ENCODE measurements at places on chromosomes 5 and 9.

DNA sequence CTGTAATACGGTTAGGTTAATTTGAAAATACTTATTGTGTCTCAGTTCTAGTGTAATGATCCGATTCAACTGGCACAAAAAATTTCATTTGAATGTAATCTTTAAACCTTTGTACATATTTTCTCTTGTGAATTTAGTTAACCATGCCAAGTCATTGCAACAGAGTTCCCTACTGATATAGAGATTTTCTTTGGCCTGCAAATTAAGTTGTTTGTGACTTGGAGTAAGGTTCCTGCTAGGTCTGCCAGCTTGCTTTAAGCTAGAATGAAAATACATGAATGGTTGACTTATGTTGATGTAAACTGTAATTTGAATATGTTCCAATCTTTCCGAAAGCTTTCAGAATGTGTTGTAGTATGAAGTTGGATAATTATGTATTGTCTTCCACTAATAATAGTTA, 1004.1 kb upstream of the EDIL3 start:
- DNase-seq, result no peak

- DNase-seq, result no peak
Measured at GRCh38 chr5:134101686-134102439, 12.6 kb upstream of the TCF7 start.

DNA sequence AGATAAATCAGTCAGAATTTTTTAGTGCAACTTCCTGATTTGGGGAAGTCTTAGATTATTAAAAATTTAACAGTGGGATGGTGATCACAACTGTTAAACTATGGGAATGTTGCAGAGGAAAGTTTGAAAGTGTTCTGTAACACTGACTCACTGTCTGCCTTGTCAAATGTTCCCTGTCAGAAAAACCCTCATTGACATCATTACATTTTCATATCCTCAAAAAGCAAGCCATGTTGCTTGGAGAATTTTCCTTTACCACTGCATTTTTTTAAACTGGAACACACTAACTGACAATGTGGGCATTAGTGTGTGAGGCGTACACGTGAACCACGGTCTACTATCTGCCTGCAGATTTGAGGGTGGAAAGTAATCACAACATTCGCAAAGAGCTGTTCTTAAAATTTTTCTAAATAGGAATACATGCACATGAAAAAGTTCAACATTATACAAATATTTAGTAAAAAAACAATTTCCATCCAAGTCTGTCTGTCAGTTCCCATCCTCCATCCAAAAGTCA, 28.6 kb upstream of the IL7R start:
- no peak for DNase-seq

DNA sequence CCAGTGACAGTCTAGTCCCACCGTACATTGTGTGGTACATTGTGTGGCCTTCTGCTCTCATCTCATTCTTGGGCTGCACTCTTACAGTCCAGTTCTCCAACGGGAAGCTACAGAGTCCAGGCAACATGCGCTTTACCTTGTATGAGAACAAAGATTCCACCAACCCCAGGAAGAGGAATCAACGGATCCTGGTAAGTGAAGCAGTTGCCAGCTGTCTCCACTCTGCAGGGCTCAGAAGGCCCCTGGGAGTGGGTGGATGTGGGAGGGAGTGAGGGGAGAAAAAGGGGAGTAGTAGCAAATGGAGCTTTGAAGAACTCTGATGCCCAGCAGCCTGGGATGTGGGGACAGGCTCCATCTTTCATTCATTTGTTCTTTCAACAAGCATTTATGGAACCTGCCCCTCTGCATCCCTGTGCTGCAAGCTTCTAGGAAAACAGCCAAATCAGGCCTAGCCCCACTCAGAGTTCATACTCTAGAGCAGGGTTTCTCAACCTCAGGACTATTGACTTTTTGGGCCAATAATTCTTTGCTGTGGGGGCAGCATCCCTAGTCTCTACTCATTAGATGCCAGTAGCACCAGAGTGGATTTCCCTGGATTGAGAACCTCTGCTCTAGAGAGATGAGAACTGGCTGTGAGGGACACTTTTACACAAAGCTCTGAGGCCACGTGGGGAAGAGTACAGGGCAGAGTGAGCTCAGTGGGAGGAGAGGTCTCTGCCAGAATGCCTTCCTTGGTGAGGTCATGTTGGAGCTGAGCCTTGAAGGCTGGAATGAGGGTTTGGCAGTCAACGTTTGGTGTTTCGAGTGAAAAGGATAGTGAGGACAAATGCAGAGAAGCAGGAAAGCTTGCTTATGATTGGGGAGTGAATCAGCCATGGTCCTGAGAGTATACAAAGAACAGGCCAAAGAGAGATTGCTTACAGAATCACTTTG, 1.1 kb downstream of the POLR1E start:
- peak; percentile 29 for DNase-seq

- DNase-seq, result no peak
Measured at GRCh38 chr5:58641533-58641932, 58.7 kb downstream of the RAB3C start.

GRCh38 chr9:107049046-107049802, 186.3 kb downstream of the ZNF462 start:
- no peak for DNase-seq

DNA sequence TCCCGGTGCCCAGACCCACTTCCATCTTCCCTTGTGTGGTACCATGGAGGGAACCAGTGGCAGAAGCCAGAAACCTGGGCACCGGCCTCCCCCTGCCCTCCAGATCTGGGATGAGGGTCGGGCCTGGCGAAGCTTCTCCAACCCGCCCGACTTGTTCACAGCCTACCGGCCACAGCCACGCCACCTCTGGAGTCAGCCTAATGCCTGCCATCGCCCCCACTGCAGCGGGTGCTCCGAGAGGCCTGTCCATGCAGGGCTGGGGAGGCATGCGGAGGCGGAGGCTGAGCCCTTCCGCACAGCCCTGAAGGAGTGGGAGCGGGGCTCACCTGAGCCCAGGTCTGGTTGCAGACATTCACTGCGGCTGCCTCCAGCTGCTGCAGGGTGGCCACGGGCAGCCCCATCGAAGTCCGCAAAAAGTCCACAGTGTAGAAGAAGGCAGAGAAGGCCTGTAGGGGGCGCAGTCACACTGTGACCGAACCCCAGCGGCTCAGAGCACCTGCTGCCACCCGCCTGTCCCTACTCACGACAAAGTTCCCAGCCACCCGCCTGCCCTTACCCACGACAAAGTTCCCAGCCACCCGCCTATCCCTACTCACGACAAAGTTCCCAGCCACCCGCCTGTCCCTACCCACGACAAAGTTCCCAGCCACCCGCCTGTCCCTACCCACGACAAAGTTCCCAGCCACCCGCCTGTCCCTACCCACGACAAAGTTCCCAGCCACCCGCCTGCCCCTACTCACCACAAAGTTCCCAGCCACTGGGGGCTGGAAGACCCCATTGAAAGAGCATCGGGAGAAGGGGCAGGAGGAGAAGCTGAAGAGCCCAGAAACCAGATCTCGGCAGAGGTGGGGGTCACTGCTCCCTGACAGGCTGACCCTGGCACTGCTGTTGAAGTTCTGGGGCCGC, 3.8 kb upstream of the NPDC1 start:
- peak; percentile 11 for DNase-seq

DNA sequence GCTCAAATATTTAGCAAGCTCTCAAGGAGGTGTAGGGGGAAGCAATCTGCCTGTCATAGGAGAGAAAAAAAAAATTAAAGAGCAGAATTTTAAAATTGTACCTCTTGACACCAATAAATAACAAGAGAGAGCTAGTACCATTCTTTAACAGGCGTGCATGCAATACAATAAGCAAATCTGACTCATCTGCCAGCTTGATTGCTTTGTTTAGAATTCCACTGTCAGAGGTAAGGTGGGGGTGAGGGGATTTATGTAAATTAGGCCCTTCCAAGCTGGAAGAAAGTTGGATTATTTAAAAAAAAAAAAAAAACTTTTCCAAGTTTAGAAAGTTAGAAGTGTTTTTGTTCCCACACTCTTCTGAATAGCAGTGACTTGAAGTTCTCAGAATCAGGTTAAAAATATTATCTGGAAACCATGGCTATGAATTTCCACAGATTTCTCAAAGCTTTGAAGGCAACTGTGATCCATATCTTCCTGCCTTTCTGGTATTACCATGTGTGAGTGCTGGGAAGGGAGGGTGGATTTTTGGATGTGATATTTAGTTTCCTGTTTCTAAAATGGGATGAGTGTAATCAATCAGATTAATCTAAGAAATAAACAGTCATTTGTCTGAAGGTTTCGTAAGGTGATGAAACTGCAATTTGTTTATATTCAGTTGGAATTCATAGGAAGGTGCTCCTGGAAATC, 477.5 kb downstream of the TLE4 start:
- no peak for DNase-seq

DNA sequence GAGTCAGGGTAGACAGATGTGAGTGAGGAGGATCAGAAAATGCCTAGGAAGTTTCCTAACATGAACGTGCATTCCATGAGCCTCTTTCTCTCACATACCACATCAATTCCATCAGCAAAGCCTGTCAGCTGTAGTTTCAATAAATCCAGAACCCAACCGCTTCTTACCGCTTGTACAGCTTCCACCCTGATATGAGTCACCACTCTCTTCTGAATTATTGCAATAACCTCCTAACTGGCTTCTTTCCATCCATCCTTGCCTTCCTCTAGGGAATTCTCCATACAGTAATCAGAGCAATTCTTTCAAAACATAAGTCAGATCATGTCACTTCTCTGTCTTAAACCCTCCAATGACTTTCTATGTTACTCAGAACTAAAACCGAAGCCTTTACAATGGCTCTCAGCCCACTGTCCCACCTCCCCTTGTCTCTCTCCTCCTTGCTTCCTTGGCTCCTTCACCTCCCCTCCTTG, 8.1 kb upstream of the RAD23B start:
- DNase-seq, result no peak

DNA sequence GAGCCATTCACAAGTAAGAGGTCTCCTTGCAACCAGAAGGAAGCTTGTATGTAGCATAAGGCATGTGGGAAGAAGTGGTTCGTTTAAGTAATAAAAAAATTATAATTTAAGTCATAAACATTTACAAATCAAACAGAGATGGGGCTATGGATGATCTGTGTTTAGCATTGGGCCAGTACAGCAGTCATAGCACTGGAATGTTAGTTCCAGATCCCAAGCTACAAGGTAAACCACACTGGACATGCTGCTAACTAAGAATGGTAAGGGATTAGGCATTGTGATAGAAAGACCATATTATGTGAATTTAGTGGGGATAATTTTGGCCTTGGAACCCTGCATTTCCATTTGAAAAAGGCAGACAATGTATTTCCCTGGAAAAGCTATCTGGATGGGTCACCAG, 170.4 kb upstream of the KCNN2 start:
- DNase-seq, result no peak

DNA sequence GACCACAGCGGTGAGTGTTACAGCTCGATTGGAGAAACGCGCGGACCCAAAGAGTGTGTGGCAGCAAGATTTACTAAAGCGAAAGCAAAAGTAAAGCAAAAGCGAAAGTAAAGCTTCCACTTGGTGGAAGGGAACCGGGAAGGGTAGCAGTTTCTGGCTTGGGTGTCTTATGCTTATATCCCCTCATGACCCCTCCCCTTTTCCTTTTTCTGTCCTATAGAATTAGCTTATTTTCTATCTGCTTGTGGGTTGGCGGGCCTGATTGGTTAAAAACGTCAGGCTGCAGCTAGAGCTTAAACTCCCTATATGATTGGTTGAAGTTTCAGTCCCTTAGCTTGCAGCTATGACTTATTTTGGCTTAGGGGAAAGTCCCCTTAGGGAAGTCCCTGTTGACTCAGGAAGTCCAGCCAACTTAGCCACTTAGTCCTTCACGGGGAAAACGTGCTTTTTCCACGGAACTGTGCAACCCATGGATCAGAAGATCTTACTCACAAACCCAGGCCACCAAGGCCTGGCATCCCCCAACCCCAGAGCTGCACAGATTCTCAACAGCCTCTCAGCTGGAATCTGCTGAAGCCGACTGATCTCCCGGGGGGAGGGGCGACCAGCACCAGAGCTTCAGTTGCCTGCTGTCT, 114.2 kb upstream of the ADAMTS16 start:
- no peak for DNase-seq

DNA sequence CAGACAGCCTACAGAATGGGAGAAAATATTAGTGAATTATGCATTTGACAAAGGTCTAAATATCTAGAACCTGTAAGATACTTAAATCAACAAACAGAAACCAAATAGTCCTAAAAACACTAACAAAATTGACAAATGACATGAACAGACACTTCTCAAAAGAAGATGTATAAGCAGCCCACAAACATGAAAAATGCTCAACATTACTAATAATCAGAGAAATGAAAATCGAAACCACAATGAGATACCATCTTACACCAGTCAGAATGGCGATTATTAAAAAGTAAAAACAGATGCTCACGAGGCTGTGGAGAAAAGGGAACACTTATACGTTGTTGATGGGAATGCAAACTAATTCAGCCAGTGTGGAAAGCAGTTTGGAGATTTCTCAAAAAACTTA, 1186.8 kb downstream of the DTWD2 start:
- no peak for DNase-seq

DNA sequence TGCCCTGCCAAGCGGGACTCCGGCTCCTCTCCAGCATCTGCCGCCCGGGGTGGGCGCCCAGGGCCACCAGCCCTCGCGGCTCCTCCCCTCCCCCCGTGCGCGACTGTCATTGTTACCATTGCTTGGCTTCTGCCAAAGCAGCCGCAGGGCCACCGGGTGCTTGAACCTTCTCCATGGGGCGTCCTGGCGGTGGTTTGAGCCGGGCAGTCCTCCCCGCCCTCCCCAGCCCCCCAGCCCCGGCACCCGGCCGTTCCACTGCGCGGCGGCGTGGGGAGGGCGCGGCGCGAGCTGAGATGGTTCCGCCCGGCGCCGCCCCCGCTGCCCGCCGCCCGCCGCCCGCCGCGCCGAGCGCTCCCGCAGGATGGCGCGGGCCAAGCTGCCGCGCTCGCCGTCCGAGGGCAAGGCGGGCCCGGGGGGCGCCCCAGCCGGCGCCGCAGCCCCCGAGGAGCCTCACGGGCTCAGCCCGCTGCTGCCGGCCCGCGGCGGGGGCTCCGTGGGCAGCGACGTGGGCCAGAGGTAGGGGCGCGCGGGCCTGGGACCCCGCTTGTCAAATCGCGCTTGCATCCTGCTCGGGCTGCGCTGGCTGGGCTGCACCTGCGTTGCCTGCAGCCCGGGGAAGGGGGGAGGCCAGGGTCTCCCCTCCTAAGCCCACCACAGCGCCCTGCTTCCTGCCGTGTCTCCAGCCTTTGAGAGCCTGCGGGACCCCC, 34.4 kb downstream of the KCNT1 start:
- no peak for DNase-seq

DNA sequence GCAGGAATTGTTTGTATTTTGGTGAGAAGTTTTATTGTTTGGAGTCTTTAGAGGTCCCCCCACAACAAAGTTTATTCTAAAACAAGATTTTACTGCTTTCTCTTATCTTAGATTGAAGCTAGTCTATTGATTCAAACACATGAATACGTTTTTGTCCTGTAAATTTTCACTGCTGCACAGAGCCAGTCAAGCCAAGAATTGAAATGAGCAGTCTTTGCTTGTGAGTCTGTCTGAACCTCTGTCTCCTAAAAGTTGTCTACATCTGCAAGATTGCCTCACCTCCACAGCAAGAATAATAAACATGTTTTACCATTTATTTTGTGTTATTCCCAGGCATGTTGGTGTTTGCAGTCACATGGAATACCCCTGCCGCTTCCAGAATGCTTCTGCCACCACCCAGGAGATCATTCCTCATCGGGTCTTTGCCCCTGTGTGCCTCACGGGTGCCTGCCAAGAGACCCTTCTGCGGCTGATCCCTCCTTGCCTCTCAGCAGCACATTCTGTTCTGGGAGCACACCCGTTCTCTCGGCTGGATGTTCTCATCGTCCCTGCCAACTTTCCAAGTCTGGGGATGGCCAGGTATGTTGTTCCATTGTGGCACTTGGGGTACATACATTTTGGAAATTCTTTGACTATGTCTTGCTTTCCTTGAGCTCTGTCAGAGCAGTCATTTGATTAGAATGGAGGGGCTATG, 74.1 kb downstream of the AOPEP start:
- no peak for DNase-seq

GRCh38 chr5:67346611-67347010, 150.0 kb upstream of the CD180 start:
- DNase-seq, result no peak
